Sigmoid colon (tissue), 7 donors: ENCODE measurements at places on chromosomes 7 and 10. TPM values are rescaled to one million over a fixed set of nuclear protein-coding genes. Genes with fewer than 3 reads are reported as not detected.

PIK3CG gene
- 0.92 TPM for polyA plus RNA-seq

IFIT1 gene
- polyA plus RNA-seq: 27.1 TPM

FLNC gene
- polyA plus RNA-seq: 12.6 TPM

ANKRD2 gene
- not detected for polyA plus RNA-seq

EVX1 gene
- polyA plus RNA-seq: 1.2 TPM

MXI1 gene
- 84.2 TPM for polyA plus RNA-seq

SEMA3D gene
- polyA plus RNA-seq: 0.60 TPM

NAT16 gene
- polyA plus RNA-seq: 0.23 TPM

ST8SIA6 gene
- not detected for polyA plus RNA-seq

RINT1 gene
- 7.9 TPM for polyA plus RNA-seq

DGKB gene
- polyA plus RNA-seq: 0.39 TPM

MALRD1 gene
- not detected for polyA plus RNA-seq
